A549 (cell line): ENCODE measurements at places on chromosomes 6 and 20.

DNA sequence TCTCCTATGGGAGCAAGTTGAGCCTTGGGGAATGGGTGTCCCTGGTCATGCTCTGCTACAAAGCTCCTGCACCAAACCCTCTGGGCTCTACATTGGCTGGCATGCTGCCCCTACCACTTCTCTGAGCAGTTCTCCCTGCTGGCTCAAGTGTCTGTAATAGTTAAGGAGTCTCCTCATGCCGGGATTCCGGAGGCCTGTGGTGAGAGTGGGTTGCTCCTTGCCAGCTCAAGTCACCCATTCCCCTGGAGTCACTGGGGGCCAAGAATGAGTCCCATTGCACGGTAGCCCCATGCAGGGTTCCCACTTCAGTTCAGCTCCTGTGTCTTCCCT is 173.9 kb downstream of the PRDM13 start:
- no peak for DNase-seq

DNA sequence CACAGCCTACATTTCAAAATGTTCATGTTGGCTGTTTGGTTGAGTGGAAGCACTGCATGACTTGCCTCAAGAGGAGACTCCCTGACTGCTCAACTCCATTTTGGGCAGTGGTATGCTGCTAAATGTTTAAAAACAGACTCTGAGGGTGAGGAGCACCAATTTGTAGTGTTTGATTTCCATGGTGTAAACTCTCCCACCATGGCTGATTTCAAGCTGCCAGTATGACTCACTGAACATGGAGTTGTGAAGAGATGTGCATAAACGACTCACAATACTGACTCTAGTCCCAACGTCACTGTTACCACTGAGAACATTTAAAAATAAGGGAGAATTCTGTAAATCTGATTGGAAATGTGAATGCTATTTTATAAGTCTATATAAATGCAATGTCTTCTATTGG is 70.4 kb downstream of the BACH2 start:
- no peak for DNase-seq

GRCh38 chr20:23242104-23242503 is 108.5 kb upstream of the NXT1 start:
- DNase-seq: no peak

- DNase-seq: no peak
Observed at GRCh38 chr6:49923826-49924225, 40.1 kb downstream of the DEFB114 start.

DNA sequence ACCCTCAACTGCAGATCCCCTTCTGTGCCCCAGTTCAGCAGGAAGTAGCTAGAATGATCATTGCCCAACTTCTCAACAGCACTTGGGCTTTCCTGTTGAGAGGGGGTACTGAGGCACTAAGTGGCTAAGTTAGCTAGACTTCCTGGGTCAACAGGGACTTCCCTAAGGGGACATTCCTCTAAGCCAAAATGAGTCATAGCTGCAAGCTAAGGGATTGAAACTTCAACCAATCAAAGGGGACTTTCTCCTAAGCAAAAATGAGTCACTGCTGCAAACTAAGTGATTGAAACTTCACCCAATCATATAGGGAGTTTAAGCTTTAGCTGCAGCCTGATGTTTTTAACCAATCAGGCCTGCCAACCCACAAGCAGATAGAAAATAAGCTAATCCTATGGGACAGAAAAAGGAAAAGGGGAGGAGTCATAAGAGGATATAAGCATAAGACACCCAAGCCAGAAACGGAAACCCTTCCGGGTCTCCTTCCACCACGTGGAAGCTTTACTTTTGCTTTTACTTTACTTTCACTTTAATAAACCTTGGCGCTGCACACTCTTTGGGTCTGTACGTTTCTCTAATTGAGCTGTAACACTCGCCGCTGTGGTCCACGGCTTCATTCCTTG is 659.0 kb upstream of the HS3ST5 start:
- DNase-seq: no peak

DNA sequence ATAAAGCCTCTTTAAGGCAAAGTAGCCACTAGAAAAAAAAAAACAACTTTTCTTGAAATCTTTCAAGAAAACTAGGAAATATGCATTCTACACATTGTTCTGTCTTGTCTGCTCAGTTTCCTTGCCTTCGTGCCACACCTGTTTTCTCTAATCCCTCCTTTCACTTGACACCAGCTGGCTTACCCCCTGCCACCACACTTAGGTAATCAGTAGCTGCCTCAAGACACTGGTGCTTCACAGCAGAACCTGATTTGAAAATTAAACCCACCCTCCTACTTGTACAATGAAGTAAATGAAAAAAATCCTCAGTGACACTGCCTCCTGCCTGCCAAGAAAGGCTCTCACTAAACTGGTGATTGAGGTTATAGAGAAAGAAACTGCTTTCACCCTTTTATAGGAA is 45.8 kb upstream of the SCML4 start:
- no peak for DNase-seq

DNA sequence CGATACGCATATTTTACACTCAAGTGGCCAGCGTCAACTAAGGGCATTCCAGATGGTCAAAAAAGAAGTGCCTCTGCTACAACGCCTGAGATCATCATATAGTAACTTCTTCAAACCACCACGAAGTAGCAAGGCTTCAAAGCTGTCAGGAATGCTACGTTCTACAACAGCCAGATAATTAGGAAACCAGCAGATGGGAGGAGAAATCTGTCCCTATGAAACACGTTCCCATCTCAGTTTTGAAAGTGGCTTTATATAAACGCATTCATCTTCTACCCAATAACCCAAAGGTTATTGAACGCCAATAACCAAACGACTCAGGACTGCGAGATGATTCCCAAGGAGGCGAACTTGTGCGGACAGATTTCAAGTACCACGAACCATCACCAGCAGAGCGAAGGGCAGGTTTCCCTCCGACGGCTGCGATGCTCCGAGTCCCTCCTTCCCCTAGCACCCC is 1.2 kb downstream of the ABHD12 start:
- peak; percentile 42 for DNase-seq

DNA sequence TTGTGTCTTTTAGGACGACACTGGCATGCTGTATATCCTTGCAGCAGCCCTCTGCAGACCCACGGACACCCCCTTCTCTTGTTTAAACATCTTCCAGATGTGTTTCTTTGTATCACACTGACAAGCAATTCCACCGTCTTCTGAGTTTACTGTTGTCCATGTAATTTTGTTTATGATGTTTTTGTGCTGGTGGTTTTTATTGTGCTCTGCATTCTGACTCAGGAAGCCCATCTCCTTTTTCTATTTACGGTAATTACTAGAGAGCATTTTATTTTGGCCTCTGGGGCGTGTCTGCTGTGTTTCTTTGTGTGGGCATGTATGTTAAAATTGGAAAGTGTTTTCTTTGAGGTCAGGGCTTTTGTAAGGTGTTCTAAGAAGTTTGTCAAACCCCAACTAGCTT is 111.9 kb downstream of the JARID2 start:
- DNase-seq: no peak

DNA sequence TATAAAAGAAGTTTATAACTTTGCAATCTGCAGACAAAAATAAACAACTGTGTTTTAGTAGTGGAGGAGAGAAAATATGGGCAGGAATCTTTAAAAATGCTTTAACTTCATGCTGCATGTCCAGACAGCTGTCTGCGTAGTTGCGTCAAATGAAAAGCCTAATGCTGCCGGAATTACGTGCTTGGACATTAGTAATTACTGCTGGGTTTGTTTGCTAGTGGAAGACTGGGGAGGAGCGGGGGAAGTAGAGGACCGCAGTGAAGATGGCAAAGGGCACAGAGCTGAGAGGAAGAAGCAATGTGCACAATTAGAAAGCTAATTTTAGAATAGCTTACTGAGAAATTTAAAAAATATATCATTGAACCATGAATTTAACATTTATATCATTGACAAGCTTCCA is 2.4 kb downstream of the SNAP25 start:
- no peak for DNase-seq

GRCh38 chr6:115360602-115361325 is 699.9 kb downstream of the FRK start:
- no peak for DNase-seq

GRCh38 chr20:46931699-46932098 is 37.1 kb downstream of the EYA2 start:
- DNase-seq: no peak

DNA sequence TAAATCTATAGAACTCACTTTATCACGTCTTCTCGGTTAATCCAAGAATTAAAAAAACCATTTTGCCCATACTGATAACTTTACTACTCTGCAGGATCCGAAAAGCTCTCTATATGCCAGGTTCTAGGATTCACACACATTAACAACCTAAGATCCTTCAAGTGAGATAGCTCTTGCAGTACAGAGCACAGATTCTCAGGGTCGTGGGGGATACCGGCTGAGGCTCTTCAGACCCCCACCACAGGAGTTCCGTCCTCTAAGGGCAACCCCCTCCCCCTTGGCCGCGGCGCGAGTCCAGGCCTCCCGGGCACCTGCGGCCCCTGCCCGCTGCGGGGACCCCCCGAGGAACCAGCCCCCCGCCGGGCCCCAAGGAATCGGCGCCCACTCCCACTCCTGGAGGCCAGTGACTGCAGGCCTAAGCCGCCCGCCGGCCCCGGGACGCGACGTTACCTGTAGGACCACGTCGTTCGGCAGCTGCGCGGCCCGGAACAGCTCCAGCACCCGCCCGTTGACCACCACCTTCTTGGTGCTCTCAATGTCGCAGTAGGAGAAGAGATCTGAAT is 892 bp downstream of the REPS1 start:
- no peak for DNase-seq

GRCh38 chr6:132933090-132933489 is 118.7 kb downstream of the RPS12 start:
- DNase-seq: no peak

DNA sequence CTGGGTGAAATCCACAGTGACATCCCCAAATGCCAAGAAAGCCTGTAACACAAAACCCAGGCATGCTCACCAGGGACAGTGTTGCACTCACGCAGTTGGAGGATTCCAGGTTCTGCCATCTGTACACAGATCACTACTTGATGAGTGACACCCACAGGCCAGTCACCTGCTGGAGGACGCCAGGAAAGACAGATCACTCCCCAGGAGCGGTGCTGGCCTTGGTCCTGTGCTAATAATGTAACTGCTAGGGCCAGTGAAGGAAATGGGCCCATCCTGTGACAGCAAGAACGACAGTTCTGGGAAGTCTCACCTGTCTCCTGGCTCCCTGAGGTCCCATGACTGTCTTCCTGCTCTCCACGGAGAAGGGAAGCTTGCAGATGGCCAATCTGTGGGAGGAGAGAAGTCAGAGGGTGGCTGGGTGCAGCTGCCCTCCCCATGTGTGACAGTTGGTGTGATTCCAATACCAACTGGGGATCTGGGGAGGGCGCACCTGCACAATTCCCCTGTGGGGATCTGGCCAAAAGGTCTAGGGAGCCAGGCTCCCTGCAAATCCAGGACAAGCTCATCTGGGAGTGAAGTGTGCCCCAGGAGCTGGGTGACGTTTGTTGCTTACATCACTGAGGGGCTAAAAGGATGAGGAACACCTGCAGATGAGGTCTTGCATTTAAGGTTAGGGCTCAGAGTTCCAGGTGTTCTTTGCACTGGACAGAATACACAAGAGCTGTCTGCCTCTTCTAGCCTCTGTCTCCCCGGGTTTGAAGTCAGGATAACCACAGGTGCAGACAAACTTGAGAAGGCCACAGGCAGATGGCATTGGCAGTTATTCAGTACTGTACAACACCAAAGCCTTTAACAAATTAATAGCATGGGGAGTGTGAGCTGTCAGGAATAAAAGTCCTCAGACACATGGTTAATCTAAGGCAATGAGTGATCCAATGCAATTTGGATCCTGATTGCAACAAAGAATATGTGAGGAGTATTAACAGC is 10.3 kb downstream of the ZNF337 start:
- DNase-seq: no peak

DNA sequence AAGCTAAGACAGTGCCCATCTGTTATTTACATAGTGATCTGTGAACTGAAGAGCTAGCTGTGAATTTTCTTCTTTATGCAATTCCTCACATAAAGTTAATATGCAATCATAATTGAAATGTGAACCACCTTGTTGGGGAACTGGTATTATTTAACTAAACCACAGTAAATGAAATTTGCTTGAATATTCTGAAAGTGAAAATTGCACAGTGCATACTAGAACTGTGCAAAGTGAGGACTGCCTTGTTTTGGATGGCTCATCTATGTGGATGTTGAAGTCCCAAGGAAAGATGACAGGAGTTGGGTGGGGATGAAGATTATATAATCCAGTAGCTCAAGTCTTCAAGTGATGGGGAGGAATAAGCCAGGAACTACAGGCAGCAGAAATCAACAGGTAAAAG is 5.7 kb upstream of the PHF10 start:
- no peak for DNase-seq

- no peak for DNase-seq
Observed at GRCh38 chr20:41308726-41309413, 8.7 kb downstream of the ZHX3 start.

DNA sequence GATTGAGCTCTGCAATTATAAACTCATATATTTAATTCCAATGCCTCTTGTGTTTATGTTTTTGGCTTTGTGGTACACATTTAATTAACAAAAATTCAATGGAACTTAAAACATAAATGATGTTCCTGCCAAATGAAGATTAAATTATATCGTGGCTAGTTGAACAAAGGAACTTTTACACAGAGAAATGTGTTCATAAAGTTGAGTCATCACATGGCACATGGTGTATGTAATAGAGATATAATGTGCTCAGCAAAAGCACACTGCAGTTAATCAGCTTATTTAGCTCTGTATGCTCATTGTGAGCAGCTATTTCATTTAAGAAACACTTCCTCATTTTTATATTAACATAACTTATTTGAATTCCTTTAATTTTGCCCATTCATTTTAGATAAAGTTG is 1295.6 kb upstream of the CITED2 start:
- DNase-seq: no peak

- no peak for DNase-seq
Observed at GRCh38 chr6:168927026-168927425, 326.6 kb downstream of the THBS2 start.

- no peak for DNase-seq
Observed at GRCh38 chr20:50519036-50519762, 9.0 kb downstream of the PTPN1 start.

DNA sequence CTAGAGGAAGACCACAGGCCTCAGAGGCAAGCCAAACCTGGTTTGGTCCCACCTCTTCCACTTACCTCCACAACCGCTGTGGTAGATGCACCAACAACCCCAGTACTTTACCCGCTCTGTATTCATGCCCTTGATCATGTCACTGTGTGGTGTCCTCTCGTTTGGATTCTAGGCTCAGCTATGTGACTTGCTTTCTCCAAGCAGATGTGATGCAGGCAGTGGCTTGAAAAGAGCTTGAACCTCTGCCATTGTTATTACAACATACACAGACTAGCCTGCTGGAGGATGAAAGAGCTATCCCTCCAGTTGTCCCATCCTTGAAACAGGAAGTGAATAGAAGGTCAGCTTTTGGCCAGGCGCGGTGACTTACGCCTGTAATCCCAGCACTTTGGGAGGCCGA is 147.7 kb downstream of the ZNF217 start:
- no peak for DNase-seq

GRCh38 chr20:48538856-48539255 is 288.9 kb downstream of the PREX1 start:
- DNase-seq: no peak

- no peak for DNase-seq
Observed at GRCh38 chr6:28712982-28713381, 187.3 kb downstream of the GPX5 start.
